ENCODE measurements at places on chromosomes 4 and X.

DNA sequence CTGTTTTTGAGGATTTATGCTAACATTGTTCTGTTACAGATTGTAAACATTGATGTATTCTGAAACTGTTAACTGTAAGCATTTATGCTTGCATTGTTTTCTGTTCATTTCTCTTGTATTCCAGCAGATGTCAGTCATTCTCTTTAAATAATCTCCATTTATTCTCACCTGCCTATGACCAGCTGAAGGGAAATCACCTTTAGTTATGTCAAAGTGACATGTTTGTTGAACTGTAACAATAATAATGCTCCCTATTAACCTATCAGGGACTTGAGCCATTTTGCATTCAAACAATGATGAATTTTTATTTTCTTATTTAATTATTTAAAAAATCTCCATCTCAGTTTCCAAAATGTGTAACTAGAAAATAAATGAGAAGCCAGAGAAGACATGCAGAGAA, 58.0 kb downstream of the SPCS3 start:
- DNase-seq: peak; percentile 39

DNA sequence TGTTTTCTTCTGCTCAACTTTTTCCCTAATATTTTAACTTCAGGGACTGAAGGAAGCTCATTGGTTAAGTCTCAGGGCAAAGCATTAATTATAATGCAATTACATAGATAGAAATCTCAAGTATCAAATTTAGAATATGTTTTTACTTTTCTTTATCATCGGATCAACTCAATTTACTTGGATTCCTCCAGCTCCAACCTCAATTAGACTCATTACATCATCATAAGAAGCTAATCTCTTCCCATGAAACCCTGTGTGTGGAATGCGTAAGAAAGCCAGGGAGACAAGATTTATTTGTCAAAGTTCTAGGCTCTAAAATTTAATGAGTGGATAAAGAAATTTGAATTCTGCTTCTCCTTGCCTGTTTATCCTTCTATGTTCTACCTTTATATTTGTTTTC, 918.4 kb downstream of the ADGRL3 start:
- no peak for DNase-seq

DNA sequence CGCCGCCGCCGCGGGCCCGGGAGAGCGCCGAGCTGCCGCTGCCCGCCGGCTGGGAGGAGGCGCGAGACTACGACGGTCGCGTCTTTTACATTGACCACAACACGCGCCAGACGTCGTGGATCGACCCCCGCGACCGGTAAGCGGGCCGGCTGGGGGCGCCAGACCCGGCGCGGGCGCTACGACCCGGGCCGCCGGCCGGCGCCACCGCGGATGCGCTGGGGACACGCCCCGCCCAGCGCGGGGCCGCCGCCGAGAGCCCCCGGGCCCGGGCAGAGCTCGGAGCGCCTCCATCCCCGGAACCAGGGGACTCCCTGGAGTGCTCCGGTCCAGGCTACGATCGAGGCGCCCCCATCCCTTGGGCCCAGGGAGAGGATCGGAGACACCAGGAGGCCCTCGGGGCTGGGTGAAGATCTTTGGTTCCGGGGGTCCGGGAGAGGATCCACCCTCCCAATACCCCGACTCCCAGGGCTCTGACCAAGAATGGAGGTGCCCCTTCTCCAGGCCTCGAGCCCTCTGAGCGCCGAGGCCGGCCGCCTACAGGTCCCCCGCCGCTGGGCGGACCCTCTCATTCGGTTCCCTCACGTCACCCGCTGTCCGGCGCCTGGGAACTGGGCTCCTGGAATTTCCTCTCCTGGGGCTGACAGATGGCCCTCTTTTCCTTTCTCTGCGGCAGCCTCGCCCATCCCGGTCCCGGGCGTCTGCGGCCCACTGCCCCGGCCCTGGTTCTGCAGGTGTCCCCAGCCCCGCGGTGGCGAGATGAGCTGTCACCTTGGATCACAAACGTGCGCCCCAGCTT, 48.8 kb downstream of the CLDN34 start:
- DNase-seq: no peak

- DNase-seq: no peak
Observed at GRCh38 chrX:64229154-64229553, 1.3 kb downstream of the ASB12 start.

- DNase-seq: no peak
Observed at GRCh38 chr4:67939195-67939594, 24.1 kb downstream of the TMPRSS11A start.

- no peak for DNase-seq
Observed at GRCh38 chrX:150942942-150943594, 40.1 kb upstream of the HMGB3 start.

DNA sequence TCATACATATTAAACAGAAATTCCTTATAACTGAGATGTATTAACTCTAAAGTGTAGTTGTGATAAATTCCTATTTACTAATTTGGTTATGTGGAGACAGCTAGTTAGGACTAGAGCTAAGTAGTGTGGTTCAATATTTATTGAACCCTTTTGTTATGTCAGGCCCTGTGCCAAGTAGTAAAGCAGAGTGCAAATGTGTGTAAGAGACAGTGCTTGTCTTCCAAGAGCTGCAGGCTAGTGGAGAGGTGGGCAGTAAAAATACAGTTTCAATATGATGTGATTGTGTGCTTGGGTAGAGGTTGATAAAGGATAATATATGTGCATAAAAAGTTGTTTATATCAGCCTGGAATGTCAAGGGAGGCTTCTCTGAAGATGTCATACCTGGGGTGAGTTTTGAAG, 80.0 kb downstream of the TBC1D19 start:
- DNase-seq: no peak

DNA sequence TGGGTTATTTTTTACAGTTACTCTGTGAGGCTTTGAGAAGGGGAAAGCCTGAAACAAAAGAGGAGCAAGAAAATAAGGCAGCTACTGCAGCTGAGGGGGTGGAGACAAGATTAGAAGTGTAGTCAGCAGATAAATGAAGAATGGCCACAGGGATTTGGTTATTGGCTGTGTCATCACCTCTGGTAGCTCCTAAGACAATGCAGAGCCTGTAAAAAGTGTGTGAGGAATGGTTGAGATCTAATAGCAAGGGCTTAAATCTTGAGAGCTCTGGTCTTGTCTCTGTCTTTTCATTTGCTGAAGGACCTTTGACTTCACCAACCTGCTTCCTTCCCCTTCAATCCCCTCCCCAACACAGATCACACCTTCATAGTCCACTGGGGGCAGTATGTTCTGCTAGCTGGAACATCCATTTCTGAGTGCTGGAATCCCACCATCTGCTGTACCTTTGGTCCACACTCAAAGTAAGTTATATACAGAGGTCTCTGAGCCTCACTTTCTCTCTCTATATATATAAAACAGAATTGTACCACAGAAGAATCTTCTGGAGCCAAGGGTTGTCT, 213.7 kb upstream of the ZIC3 start:
- DNase-seq: no peak

DNA sequence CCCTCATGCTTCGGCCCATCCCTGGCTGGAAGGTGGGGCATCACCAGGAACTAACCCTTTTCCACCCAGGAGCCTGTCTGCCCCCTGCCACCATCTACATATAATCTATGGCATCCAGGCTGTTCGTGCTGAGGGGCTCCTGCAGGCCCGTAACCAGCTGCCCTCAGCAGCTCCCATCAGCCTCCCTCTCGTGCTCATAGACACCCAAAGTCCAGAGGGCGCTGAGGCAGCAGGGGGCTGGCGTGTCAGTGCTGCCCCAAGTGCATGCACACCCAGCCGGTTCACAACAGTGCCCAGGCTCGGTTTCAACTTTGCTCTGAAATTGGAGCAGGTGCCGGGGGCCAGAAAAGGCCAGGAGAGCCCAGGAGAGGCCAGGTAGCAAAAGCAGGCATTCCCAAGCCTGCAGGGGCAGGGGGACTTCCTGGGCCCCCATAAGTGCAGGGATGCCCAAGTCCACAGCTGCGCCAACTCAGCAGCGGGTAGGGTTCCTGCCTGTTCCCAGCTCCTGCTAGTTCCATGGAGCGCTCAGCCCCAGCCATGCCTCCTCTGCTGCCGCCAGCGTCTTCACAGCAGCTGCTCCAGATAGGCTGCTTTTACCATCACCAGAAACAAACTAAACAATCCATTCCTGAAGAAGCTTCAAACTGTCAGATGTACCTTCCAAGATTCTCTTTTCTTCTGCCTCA, 558.2 kb upstream of the GNPDA2 start:
- DNase-seq: no peak

DNA sequence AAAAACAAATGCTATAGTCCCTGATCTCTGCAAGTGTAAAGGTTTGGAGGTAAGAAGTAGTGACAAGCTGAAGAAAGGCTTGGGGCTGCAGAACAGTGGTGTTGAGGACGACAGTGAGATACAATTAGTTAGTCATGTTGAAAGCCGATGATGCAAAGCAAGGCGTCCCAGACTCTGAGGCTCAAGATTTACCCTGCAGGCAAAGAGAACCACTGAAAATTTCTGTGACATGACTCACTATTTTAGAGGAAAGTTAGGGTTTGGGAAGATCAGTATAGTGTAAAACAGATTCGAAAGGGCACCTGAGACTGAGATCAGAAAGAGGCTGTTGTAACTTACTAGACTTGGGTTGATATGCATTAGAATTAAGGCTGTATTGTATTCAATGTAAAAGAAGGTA, 281.3 kb upstream of the FTHL17 start:
- peak; percentile 56 for DNase-seq

GRCh38 chrX:105461016-105461415, 240.5 kb upstream of the TEX13A start:
- DNase-seq: peak; percentile 36

GRCh38 chrX:153411255-153411987, at the start of gene ZFP92:
TSS of gene ZFP92 (plus strand) at chrX:153411472. CDS start at chrX:153418323, 6,851 bp downstream.
- DNase-seq: peak; percentile 5

- no peak for DNase-seq
Observed at GRCh38 chr4:81635739-81636138, 164.0 kb upstream of the RASGEF1B start.

GRCh38 chr4:13483768-13484121, 395 bp downstream of the RAB28 start:
- DNase-seq: peak; percentile 70

DNA sequence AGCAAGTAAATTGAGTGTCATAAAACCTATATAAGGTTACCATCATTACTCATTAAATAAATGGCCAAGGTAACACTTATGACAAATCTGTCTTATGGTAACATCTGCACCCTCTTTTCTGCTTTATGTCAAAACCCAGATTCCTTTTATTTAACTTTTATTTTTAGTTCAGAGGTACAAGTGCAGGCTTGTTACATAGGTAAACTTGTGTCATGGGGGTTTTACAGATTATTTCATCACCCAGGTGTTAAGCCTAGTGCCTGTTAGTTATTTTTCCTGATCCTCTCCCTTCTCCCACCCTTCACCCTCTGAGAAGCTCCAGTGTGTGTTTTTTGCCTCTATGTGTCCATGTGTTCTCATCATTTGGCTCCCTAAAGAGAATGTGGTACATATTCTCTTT, 930.7 kb downstream of the CCSER1 start:
- no peak for DNase-seq

DNA sequence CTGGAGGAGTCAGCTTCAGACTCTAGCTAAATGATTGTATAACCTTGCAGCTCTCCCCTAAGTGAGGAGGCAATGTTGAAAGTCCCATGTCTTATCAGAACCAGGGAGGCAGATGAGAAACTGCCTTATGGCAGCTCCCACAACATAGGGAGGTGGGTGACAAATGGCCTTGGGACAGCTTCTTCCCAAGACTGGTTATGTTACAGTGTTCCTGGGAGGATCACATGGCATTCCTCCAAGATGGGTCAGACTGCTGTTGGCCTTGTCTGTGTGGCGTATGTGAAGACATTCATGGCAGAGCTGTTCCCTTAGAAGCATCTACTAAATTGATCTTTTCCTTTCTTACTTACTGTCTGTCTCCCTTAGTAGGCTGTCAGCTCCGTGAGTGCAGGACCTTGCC, 42.0 kb downstream of the HPRT1 start:
- peak; percentile 51 for DNase-seq

DNA sequence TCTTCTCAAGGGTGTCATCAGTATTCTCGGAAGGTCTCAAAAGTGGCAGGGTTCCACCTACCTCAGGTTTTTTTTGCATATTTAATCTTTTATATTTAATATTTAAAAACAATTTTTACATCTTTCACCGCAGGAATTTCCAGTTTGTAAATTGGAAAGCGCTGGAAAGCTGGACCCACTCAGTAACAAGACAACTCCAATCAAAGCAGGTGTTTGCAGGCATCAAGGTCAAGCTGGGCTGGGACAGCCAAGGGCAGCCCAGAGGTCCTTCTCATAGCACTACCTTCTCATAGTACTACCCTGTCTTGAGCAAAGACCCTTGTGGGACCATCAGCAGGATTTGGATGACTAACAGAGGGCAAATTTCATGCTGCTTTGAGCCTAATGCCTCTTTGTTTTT, 160.1 kb downstream of the TET2 start:
- no peak for DNase-seq

DNA sequence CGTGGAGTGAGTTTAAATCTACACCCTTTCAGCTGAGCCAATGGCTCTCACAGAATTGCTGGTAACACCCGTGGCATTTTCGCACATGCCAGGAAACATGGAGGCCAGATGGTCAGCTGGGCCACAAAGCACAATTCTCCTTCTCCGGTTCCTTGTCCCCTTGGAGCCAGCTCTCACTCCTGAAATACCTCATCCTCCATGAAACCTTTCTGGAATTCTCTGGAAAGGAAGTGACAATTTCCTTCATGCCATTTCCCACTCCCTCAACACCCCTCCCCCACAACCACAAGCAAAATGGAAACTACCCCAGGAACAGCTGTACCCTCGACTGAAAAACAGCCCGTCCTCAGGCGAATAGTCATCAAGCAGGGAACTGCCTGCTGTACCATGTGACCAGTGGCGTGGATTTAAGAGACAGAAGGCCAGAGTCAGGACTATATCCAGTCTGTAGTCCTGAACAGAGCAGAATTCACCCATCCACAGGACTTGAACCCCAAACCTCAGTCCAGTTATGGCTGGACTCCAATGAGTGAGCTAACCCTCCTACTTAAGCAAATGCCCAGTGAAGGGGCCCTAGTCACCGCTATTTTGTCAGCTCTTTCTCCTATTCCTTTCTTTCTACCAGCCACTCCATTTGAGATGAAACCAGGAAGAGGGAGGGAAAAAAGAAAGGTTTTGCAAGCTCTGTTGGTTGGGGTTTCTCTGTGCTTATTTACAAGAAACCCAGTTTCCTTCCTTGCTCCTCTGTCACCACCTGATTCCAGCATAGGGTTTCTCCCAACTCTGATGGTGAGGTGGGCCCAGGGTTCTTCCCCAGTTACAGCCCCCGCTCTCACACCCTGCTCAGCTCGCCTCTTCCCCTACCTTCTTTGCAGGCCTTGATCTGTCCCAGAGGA, 24.5 kb downstream of the ELF4 start:
- DNase-seq: peak; percentile 54

DNA sequence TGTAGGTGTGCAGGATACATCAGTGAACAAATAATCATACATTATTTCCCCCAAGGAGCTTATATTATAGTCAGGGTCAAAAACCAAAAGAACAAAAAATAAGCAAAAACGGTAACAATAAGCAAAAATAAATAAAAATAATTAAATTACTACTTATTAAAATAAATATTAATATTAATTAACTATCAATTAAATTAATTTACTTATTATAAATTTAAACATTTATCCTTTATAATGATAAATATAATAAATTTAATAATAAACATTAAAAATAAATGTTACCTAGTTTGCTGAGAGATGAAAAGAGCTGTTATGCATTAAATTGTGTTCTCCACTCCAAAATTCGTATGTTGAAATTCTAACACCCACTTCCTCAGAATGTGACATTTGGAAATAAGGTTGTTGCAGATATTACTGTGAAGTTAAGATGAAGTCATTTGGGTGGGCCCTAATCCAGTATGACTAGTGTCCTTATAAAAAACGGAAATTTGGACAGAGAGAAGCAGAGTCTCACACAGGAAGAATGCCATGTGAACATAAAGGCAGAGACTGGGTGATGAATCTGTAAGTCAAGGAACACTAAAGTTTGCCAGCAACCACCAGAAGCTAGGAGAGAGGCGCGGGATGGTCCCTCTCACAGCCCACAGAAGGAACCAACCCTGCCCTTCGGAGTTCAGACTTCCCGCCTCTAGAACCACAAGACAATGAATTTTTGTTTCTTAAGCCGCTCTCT, 67.2 kb upstream of the IBSP start:
- no peak for DNase-seq

All from amniotic epithelial cell (primary cell).